ENCODE measurements at places on chromosomes 7 and 10.

- no peak for DNase-seq
These were observed 15.6 kb downstream of the CLRN3 start for GRCh38 chr10:127877116-127877515.

- DNase-seq = no peak
These were observed 158.9 kb downstream of the ELMO1 start for GRCh38 chr7:37289781-37290180.

DNA sequence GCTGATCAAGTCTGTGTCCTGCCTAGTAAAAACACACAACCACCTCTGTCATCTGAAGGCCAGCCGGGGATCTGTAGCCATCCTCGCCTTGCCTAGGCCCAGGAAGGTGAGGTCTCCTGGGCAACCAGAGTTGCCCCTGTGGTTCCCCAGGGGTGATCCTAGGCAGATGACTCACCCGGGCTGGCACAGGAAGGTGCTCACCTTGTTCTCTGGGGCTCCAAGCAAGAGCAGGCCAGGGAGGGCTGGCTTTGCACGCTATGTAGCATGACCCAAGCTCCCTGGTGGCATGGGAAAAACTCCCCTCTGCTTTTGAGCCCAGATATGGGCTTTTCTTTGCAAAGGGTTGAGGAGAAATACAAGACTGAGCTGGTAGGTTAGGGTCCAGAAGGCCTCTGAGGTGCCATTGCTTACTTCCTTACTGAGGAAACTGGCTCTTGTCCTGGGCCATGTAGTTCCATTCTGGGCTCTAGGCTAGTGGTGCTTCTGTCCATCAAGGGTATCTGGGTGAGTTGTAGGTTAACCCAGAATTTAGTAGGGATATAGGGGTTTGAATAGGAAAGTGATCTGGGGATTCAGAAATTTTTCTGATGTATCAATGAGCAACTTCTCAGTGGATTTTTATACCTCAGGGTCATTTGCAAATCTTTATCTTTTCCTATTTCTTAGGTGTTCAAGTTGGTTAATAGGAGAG lies 112.0 kb downstream of the NT5C2 start:
- no peak for DNase-seq

DNA sequence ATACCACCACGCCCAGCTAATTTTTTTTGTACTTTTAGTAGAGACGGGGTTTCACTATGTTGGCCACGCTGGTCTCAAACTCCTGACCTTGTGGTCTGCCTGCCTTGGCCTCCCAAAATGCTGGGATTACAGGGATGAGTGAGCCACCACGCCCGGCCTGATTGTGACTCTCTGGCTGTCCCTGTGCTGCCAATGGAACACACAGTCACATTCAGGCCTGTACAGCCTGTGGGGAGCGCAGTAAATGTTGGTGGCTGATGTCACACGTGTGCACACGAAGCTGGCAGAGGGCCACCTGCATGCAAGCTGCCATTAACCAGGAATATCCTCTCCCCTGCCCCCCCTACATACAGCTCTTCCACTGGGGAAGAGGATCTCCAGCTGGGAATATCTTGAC lies 22.1 kb downstream of the POLL start:
- no peak for DNase-seq

- no peak for DNase-seq
These were observed 126.7 kb downstream of the TSPAN12 start for GRCh38 chr7:120731271-120731670.

DNA sequence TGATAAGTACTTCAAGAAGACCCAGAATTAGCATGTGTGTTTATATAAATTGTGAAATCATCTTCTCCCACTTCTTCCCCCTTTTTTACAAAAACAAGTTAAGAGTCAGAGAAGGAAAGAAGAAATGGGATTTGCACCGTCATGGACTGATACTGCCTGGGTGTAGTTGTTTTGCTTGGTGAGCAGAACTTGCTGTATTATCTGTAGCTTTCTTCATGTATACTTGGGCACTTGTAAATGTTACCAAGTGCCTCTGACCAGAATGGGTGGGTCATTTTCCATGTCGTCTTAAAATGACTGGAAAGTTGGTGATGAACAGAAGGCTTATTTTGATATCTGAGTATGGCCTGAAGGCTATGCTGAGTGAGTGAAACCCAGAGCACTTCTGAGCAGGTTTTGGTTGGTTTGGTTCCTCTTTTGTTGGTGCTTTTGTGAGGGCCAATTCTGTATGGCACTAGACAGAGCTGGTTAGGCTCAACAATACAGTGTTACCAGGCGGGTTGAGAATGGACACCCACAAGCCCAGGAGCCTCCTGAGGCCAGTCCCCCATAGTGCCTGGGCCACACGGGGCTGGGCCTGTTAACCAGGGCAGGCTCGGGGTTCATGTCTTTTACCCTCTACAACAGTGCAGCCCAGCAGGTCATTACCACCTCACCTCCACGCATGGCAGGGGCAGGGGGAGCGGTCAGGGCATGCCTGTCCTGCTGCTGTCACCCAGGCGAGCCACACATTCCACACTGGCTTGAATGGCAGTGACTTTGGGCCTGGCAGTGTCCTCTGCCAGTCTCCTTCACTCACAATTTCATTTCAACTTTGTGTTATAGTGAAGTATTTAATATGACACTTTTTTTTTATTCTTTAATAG lies 115.1 kb downstream of the CCNY start:
- no peak for DNase-seq

DNA sequence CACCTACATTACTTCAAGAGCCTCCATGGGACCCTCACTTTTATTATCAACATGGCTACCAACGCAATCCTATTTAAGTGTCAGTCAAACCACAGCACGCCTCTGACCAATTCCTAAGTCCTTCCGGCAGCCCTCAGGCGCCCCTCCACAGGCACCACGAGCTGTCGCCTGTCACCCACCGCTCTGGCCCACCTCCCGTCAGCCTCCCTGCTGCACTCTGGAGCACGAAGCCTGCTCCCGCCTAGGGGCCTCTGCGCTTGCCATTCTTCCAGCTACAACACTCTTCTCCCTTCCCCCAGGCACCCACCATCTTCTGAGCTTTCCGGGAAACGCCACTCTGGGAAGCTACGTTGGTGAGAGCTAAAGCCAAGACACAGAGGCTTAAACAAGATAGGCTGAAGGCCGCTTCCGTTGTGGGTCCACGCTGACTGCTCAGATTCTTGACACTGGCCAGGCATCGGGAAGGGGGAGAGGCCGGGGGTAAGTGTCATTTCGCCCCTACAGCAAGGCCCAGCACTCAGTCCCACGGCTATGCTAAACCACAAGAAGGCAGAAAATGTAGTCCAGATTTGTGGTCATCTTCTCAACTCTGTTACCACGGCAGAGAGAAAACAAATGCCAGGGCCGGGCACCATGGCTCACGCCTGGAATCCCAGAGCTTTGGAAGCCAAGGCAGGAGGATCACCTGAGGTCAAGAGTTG lies 56.7 kb downstream of the GNA12 start:
- DNase-seq = no peak

DNA sequence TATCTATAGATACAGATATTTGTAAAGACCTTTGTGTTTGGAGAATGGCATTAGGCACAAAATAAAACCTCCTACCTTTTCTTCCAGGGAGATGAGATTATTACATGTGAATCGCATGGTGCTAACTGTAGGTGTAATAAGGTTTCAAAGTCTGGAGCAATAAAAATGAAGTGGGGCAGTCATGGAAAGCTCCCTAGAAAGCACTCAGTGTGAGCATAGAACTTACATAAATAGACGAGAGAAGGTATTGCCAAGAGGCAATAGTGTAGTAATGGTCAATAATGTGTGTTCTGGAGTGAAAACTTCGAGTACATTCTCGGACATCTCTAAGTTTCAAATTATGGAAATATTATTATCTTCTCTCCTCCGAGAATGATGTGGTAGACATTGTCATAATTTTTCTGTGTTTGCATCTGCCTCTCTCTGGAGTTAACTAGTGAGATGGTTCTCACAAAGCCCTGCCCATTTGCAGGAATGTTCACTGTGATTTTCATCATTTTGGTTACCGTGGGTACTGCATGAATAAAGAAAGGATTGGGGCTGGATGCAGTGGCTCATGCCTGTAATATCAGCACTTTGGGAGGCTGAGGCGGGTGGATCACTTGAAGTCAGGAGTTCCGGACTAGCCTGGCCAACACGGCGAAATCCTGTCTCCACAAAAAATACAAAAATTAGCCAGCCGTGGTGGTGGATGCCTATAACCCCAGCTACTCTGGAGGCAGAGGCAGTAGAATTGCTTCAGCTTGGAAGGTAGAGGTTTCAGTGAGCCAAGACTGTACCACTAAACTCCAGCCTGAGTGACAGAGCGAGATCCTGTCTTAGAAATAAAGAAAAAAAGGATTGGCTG lies 10.6 kb downstream of the VIM start:
- DNase-seq = peak; percentile 30

DNA sequence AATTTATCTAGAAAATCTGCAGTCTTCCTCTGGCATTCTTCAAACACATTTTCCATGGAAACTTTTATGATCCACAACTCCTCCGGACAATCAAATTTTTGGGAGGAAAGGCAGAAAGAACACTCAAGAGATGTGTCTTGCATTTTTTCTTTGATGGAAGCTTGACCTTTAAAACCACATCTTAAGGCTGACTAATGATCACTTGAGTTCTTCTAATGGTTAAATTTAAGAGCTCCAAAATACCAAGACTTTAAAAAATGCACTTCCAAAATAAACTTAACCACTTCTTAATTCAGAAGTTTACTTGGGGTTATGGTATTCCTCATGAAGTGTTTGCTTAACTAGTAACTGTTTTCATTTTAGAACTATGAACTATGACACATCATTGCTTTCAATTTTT lies 43.3 kb downstream of the ETV1 start:
- no peak for DNase-seq

GRCh38 chr10:97851341-97852001 lies 1.8 kb downstream of the GOLGA7B start:
- no peak for DNase-seq

DNA sequence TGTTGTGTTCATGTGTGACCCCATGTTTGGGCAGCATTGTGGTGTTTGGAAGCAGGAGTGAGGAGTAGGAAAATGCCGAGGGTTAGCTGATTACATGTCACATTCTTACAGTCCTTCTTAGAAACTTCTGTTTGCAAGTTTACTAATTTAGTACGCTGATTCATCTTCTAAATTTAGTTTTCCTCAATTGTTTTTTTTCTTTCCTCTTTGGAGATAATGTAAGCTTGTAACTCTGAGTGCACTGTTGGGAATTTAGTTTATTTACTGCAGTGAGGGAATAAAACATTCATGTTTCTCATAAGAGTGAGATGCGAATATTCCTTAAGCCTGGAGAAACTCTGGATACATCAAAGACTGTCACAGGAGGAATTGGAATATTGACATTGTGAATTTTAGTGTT lies 135.0 kb downstream of the NT5C2 start:
- no peak for DNase-seq

DNA sequence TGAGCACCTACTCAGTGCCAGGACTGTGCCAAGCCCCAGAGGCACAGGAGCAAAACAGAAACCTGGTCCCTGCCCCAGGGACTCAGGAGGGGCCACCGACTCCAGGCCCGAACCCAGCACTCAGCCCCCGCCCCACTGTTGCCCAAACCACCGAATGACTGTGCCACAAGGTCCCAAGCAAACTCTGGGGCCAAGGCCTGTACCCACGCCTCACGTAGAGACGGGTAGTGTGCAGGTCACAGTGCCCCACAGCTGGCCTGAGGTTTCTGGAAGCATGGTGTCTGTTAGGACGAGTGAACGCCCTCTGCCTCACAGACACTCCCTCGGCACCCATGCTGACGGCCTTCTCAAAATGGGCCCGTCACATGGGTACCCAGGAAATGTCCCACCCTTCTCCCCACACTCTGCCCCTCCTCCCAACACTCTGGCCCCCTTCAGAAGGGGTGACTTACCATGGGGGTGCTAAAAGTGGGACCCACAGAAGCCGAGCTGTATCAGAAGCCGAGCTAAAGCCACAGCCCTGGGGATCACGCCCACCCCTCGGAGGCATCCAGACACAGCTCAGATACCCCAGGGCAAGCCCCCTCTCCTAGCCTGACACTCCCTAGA lies 44.2 kb downstream of the CTBP2 start:
- no peak for DNase-seq

- DNase-seq = no peak
These were observed 127.2 kb downstream of the DLG5 start for GRCh38 chr10:77799352-77799751.

GRCh38 chr7:43260980-43261878 lies 148.8 kb downstream of the HECW1 start:
- DNase-seq = peak; percentile 68

DNA sequence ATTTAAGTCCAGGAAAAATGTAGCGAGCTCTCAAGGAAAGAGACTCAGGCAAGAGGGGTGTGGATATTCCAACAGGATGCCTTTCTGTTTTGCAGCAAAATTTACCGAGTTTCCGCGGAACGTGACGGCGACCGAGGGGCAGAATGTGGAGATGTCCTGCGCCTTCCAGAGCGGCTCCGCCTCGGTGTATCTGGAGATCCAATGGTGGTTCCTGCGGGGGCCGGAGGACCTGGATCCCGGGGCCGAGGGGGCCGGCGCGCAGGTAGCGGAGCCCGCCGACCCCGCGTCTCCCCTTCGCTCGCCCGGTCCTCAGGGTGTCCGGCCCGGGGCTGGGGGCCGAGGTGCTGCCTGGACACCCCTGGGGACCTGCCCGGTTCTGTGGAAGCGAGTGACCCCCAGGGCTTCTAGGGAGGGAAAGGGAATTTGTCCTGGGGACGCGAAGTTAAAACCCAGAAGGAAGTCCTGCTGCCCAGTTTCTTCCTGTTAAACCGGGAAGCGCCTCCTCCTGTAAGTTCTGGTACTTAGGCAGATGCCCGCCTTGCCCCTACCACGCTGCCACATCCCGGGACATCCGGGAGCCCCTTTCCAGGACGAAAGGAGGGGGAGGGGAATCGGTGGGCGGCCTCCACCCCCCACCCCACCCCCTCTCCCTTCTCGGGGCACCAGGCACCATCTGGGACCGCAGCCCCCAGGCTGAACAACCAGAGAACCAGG lies 2.5 kb downstream of the VSTM2A start:
- DNase-seq = peak; percentile 35

DNA sequence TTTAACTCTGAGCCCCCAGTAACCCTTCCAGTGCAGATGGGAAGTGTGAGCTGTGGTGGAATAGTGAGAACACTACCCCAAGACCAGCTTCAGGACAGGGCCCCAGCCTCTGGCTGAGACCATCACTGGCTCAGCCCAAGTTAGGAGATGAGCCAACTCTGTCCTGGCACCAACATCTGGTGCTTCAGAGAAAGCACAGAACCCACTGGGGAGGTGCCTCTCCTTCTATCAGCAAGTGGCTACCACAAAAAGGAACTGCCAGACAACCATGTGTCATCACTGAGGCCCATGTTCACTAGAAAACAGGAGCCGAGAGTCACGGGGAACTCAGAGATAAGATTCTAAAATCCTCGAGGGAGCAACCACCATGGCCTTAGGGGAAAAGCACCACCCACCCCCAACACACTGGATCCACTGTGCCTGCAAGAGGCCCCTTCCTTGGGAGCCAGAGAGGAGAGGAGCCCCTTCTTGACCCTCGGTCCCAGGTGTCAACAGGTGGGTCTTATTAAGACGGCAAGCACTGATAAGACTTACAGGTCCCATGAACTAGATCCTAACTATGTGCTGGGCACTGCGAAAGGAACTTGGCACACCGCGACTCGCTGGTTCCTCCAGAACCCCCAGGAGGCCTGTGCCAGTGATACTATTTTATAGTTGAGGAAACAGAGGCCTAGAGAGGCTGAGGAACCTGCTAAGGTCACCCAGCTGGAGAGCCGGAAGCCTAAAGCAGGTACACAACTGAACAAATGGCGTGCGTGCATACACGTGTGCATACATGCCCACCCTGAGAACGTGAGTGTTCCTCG lies 102.7 kb downstream of the FAM53B start:
- no peak for DNase-seq

Measured in endothelial cell (in vitro differentiated cells).